ENCODE measurements at places on chromosomes 7 and 10. TPM values are rescaled to one million over a fixed set of nuclear protein-coding genes. Genes with fewer than 3 reads are reported as not detected.

DNA sequence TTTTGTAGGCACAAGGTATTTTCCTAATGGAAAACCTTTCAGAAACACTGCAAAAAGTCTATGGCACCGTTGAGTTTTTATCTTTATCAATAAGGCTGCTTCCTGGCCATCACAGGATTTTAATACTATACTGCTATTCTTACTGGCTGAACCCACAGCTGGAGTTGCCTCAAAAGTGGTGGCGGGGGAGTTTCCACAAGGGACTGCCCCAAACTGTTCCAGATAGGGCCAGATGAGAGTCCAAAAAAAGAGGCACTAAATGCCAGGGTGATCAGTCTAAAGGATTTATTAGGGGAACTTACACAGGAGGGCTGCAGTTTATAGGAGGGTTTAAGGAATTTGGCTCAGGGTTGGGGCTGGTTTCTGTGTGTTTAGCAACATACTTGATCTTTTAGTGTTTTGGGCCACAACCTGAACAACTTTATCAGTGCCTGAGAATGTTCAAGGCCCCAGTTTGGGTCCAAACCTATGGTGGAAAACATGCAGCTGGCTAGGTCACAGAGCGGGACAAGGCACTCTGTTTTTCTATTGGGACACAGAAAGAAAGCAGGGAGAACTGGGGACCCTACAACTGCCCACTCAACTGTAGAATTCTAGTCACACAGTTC lies 41.4 kb downstream of the STAM start:
- no peak for DNase-seq

- DNase-seq = peak; percentile 79
Observed at GRCh38 chr7:116953906-116954838, 871 bp downstream of the ST7 start.

GRCh38 chr10:66780796-66781195 lies 145.0 kb upstream of the LRRTM3 start:
- no peak for DNase-seq

DNA sequence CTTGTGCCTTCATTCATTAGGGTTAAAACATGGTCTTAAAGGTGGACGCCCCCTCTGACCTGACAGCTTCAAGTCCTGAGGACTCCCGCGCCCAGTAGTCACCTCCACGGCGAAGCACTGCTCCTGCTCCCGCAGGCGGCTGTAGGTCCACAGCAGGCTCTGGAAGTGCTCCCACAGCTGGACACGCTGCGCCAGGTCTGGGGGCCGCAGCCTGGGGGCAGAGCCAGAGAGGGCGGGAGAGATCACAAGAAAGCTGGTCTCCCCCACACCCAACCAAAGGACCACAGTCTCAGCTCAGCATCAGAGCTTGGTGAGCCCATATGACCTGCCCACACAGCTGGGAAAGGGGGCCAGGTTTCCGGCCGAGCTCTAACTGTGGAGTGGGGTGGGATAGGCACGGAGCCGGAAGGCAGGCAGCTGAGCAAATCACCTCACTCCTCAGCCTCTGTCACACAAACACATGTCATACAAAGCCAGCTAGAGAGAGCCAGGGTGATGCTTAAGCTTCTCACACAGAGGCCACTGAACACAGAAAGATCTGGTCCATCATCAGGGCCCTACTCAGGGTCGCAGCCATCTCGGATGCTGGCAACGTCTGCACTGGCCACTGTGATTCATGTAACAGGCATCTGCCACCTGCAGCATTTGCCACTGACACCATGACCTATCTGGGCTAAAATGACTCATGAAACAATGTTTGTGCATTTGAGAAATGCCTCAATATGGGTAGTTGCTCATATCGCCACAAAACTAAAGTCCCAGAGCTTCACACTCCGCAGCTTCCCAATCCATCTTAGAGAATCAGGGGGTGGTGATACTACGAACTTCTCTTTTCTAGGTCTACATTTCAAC lies 12.6 kb downstream of the HPS1 start:
- peak; percentile 74 for DNase-seq

GRCh38 chr7:82623812-82624211 lies 180.2 kb upstream of the CACNA2D1 start:
- peak; percentile 77 for DNase-seq

DNA sequence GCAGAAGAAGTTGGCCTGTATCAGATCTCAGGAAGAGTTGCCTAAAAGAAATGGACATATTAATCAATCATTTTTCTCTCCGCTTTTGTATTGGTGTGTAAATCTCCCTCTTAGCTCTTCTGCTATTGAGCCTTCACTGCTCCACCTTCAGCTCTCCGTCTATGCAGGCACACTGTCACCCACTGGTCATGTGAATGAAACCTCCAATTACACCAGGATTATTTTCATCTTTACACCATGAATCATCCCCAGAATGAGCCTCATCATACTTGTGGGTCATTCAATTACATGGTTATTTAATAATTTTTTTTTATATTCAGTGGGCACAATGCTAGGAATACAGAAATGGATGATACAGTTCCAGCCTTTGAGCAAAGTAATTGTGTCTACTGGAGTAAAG lies 92.6 kb downstream of the LRRC4 start:
- peak; percentile 87 for DNase-seq

DNA sequence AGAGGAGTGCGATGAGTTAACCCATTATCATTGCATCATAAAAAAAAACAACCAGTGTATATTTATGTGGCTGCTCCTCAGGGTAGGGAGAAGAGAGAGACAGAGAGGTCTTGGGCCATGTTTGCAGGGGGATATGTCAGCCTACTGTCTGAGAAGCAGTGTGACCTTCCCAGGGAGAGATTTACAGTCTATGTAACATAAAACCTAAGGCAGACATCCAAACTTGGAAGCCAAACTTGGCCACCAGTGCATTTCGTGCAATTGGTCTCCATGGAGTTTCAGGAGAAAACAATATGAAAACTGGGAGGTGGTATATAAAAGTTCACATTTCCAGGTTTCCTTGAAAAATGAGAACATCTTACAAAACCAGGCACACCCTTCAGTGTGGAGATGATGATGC lies 85.9 kb upstream of the CXCL12 start:
- peak; percentile 19 for DNase-seq

DNA sequence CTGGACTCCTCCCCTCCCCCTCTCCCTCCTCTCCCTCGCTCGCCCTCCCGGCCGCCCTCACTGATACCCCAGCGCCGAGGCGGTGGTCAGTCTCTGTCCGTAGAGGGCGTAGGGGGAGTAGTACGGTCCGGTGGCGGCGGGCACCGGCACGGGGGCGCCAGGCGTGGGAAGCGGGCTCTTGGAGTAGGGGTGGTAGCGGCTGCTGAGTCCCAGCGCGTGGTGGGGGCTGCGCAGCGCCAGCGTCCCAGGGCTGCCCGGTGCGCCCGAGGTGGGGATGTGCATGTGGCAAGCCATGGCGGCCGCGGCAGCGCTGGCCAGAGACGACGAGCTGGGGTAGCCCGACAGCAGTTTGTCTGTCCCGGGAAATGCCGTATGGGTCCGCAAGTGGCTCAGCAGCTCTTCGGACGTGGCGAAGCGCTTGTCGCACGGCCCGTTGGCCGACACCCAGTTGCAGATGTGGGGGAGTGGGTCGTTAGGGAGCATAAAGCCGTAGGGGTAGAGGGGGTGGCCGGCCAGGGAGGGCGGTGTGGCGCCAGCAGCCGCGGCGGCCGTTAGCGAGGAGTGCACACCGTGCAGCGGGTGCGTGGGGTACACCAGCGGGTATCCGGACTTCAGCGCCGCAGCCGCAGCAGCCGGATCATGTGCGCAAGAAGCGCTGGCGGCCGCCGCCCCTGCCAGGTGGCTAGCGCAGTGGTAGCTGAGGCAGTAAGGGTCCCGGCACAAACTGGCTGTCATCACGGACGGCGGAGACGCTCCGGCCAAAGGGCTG lies 2.7 kb downstream of the ZNF503 start:
- DNase-seq = no peak

DNA sequence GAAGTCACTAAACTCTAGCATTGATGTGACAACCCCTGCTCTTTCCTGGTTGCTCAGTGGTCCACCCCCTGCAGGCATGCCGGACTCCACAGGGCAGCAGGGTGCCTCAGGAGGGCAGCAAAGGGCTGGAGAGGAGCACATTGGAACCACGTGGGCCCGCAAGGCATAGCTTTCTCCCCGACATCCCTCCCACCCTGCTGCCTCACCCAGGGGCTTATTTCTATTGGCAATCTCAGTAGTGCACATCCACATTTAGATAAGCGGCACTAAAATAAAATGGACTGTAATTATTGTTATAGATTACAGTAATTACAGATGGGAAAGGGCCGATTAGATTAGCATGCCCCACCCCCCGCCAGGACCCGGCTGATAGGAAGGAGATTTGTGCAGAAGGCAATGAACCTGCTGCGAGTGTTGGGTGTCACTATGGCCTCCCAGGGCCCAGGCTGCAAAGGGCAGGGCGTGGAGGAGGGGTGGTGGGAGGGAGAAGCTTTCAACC lies 580.1 kb downstream of the GRID1 start:
- DNase-seq = no peak

LRRC17 gene
- total RNA-seq = 63.4 TPM

CC2D2B gene
- 0.60 TPM for total RNA-seq

- no peak for DNase-seq
Observed at GRCh38 chr7:155460926-155461613, 3.1 kb downstream of the EN2 start.

GRCh38 chr10:113207924-113208323 lies 257.9 kb downstream of the TCF7L2 start:
- no peak for DNase-seq
